ENCODE measurements at places on chromosomes 11 and 22.

GRCh38 chr22:41334215-41334614 is 32.9 kb downstream of the ZC3H7B start:
- DNase-seq = no peak

DNA sequence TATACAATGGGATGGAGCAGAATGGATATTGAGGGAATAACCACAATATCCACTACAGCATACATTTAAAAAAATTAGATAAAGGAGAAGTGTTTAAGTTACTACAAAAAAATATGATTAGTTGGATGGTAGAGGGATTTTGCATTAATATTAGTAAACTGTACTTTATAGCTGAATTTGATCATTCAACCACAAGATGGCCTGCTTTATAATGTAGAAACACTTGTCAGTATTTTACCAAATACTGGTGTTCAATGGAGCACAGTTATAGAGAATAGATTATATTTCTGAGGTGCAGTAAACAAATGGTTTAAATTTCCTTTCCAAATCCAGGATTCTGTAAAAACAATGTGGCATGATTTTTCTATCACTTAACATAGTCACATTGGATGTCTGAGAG is 818.8 kb upstream of the CHORDC1 start:
- DNase-seq = no peak

DNA sequence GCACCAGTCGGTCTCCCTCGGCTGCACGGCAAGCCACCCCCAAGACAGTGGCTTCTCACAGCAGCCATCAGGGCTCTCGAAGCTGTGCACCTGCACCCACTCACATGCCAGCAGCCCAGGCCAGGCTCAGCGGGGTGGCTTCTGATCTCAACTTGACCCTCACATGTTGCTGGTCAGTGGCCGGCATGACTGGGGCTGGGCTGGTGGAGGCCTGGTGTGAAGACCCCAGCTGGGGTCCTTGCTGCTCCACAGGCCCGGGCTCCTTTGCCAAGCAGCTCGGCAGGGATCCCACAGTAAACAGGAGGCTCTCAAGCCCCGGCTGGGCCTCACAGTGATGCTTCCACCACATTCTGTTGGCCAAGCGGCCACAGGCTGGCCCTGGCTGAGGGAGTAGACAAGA is 128.2 kb downstream of the BRD1 start:
- DNase-seq = no peak

DNA sequence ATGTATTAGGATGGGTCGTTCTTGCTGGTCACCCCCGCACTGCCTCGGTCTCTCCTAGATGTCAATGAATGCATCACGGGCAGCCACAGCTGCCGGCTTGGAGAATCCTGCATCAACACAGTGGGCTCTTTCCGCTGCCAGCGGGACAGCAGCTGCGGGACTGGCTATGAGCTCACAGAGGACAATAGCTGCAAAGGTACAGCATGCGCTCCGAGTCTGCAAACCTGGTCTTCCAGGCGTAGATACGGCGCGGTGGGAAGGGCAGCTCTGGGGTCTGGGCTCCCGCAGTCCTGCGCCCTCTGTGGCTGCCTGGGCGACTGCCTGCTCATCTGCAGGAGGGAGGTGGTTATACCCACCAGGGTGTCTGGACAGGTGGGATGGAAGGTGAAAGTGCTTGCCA is 31.0 kb downstream of the FBLN1 start:
- DNase-seq = no peak

- DNase-seq = no peak
Measured at GRCh38 chr11:12239804-12240371, 129.5 kb downstream of the MICAL2 start.

- no peak for DNase-seq
Measured at GRCh38 chr22:37748659-37749058, 51.8 kb downstream of the TRIOBP start.

DNA sequence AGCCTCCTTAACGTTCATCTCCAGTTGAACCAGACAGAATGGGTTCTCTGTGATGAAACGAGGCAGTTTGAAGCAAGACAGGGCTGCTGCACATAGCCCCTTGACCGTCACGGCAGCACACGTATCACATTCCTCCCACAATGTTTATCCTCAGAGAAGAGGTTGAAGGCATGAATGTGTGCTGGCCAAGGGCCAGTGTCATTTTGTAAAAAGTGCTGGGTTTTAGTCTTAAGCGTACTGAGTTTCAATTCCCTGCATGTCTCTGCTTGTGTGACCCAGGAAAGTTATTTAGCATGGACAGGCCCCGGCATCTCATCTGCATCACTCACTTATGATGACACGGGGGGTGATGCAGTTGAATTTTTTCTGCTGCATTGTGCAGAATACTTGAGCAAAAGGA is 31.6 kb downstream of the TTC12 start:
- DNase-seq = no peak

GRCh38 chr11:128291835-128292234 is 295.5 kb downstream of the ETS1 start:
- DNase-seq = peak; percentile 32

DNA sequence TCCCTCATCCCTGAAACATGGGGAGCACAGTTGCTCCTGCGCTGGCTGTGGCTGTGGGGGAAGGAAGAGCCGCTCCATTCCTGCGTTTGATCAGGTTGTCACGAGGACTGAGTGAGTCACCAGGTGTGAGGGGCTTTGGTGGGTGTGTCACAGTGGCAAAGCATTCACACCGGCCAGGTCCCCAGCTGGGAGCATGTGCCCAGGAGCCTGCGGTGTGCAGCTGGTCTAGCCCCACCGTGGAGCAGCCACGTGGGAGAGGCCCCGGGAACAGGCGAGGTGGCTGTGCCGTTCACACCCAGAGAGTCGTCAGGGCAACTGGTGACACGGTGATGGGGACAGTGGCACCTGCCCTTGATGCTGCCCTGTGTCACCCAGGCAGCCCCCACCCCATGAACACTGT is 47.6 kb upstream of the PPARA start:
- DNase-seq = no peak

GRCh38 chr22:19750507-19751490 is 9.8 kb upstream of the TBX1 start:
- no peak for DNase-seq

GRCh38 chr11:4125141-4125540 is 30.5 kb downstream of the RRM1 start:
- no peak for DNase-seq

DNA sequence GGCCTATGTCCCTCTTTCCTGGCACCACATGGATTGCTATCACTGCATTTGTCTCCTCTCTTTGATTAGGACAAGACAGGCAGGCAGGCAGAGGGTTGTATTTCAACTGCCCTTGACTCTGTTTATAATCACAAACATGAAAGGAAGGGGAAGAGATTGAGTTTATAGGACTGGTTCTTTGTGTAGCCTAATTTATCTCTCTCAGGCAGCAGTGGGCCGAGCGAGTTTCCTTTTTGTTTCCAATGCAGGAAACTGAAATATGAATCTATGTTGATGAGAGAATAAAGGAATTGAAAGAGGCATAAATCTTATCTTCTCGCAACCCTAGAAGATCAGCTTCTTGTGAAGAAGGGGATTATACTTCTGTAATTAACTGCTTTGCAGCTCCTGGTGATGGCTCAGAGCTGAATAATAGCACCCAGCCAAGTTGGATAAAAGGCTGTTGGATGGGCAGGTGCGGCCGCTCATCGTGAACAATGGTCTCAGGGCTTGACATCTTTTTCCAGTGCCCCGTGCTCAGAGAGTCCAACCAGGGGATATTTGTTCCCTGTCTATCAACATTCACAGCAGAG is 80.6 kb upstream of the SYT13 start:
- no peak for DNase-seq

- DNase-seq = no peak
Measured at GRCh38 chr22:39251762-39252460, 7.1 kb upstream of the PDGFB start.

GRCh38 chr11:70140711-70141485 is 62.2 kb upstream of the FADD start:
- DNase-seq = no peak

- no peak for DNase-seq
Measured at GRCh38 chr22:42695294-42695693, 25.4 kb downstream of the A4GALT start.

DNA sequence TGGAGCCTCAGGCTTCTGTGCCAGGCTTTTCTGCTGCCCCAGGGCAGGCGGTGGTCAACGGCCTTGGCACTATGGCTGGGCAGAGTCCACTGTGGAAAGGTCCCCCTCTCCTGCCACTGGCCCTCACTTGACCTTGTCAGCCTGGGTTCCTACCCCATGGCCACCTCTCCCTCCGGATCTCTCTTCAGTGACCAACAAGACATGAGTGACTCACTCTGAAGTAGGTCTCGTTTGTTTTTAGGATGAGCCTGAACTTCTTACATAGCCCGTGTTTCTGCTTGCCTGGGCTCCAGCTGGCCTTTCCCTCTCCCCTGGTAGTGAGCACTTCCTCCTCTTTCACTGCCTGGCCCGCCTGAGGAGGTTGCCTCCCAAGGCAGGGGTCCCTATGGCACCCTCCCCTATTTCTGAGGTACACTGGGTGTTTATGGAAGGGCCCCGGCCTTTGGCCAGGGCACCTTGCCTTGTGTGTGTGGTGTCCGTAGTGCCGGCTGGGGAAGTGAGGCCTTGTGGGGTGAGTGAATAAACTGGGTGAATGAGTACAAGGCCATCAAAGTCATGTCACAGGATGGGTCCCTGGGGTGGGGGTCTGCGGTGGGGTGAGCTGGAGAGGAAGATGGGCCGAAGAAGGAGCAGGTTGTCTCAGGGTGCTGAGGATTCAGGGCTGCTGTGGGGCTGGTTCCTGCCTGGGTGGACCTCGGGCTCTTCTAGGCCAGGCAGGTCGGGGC is 5.0 kb downstream of the SHANK3 start:
- no peak for DNase-seq

DNA sequence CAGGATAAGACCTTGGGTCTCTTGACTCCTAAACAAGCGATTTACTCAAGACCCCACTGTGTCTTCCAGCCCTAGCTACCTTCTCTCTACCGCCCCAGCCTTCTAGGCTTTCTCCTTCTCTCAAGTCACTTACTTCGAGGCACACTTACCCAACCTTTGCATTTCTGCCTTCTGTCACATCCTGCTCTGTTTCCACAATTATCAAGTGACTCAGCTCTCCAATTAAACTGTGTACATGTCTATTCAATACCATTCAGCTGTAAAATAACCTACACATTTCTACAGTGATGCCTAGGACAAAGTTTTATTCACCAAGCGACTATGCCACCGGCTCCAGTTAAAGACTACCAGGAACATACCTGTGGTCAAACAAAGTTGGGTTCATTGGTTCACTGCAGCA is 69.0 kb downstream of the LARGE1 start:
- no peak for DNase-seq

GRCh38 chr11:75079546-75079945 is 17.1 kb downstream of the OR2AT4 start:
- no peak for DNase-seq

DNA sequence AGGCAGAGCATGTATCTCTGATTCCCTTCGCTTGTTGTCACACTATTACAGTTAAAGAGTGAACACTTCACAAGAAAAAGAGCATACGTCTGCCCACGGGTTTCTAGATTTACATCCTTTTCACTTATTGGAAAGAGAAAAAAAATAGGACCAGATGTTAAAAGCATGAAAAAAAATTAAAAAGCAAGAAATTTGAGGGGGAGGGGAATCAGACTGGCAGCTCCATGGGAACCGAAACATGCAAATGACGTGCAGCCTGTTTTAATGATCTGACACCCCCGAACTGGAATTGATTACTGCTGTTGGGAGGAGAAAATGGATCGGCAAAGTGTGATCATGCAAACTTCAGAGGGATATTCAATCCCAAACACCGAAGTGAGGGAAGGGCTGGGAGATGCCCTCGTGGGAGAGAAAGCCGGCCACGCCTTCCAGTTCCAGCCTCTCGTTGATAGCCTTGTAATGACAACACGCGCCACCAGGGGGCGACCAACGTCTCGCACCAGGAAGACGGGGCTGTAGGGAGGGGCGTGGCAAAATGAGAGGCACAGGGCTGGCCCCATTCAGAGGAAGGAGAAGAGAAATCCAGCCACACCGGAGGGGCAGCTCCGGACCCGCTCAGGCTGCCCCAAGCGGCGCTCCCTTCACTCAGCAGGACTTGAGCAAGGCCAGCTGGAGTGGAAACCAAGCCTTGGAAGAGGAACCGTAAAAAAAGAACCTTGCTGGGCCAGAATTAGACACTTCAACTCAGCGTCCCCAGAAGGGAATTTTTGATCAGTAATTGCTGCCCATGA is 53.8 kb upstream of the SYT13 start:
- DNase-seq = peak; percentile 84

DNA sequence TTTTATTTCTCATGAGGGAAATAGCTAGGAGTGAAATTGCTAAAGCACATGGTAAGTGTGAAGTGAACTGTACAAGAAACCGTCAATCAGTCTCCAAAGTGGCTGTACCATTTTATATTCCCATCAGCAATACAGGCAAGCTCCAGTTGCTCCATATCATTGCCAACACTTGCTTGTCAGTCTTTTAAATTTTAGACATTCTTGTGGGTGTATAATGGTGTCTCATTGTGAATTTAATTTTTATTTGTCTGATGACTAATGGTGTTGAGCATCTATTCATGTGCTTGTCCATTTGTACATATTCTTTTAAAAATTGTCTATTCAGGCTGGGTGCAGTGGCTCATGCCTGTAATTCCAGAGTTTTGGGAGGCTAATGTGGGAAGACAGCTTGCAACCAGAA is 34.1 kb upstream of the SMCO4 start:
- DNase-seq = no peak

DNA sequence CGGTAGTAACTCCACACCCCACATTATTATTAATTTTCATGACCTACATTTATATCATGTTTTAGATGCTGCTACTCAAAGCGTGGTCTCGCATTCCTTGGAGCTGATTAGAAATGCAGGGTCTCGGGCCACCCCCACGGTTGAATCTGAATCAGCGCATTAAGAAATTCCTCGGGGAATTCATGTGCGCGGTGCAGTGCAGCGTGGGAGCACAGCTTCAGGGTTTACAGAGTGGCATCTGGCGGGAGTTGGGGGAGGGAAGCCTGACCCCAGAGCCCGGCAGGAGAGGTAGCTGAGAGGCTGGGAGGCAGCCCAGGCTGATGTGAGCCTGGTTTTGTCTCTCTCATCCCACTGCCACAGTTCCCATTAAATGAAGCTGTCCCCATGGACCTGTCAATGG is 48.1 kb upstream of the DAGLA start:
- DNase-seq = no peak

DNA sequence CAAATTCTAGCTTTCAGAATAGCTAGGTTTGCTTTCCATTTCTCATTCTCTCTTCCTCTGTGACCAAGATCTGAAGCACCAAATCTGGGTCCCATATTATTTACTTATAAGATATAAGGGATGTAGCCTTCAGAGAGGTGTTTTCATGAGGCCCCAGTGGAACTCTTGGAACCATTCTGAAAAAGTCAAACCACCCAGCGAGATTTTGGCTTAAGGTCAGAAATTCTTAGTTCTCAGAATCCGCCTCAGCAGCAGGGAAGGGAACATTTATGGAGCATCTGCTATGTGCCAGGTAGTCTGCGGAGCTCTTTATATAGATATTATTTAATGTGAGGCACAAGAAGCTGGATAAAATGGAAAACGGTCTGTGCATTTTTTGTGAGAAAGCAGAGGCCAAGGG is 6.3 kb downstream of the NAV2 start:
- DNase-seq = no peak

- DNase-seq = no peak
Measured at GRCh38 chr11:47869544-47870393, 21.6 kb upstream of the NUP160 start.

Measured in CD4-positive, CD25-positive, alpha-beta regulatory T cell (primary cell).